ENCODE measurements at places on chromosomes 11 and 22.

- no peak for DNase-seq
These were observed 15.9 kb upstream of the CDC42EP2 start for GRCh38 chr11:65298655-65299179.

DNA sequence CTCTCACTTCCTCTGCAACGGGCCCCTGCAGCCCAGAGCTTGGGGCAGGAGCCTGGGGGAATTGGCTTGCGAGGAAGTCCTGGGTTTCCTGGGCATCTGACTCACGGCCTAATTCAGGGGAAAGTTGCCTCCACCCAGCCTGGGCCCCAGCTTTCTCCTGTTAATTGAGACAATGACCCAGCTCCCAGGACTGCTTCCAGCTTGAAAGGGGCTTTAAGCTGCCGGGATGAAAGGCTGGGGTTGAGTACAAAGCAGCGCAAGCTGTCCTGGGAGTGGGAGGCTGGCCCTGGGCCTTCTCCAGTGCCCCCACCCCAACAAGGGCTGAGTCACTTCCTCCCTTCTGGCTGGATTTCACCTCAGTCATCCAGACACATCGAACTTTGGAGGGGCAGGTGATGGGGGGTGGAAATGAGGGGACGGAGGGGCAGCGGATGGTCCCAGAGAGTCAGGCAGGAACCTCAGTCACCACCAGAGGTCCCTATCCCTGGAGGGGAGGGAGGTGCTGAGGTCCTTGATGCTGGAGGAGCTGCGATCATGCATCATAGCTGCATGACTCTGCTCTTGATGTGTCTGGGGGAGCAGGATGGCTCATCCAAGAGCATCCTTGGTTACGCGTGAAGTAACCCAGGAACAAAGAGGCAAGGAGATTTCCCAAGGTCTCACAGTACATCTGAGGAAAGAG is 30.1 kb upstream of the OAF start:
- DNase-seq, result no peak

DNA sequence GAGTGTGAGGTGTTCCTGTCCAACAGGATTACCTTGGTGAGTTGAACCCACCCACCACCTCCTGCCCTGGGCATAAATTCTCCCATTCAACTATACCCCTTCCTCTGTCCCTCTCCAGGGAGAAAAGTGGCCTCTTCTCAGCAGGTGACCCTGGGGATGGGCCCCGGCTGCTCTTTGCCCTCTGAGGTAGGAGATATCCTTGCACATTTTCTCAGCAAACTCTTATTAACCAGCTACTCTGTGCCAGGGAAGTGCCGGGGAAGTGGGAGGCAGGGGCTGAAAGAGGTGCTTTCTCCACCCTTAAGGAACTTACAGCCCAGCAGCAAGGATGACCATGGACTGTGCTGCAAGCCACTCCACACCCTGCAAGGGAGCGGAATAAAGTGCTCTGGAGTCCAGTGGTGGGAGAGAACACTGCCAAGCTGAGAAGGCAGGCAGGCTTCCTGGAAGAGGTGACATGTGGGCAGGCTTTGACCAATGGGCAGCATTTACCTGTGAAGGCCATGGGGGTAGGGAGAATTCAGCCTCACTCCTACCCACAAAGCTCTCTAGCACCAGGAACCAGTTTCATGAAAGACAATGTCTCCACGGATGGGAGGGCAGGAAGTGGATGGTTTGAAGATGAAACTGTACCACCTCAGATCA is 21.9 kb upstream of the OAF start:
- DNase-seq, result no peak

GRCh38 chr22:31091106-31091975 is 10.2 kb downstream of the SMTN start:
- no peak for DNase-seq

- DNase-seq, result no peak
These were observed 19.6 kb downstream of the BRD1 start for GRCh38 chr22:49807780-49808708.

GRCh38 chr22:46007848-46008261 is 30.9 kb upstream of the WNT7B start:
- DNase-seq, result no peak

- DNase-seq, result no peak
These were observed 11.4 kb upstream of the BRD1 start for GRCh38 chr22:49838771-49839717.

GRCh38 chr22:40533712-40534378 is 102.7 kb downstream of the MRTFA start:
- DNase-seq, result no peak

DNA sequence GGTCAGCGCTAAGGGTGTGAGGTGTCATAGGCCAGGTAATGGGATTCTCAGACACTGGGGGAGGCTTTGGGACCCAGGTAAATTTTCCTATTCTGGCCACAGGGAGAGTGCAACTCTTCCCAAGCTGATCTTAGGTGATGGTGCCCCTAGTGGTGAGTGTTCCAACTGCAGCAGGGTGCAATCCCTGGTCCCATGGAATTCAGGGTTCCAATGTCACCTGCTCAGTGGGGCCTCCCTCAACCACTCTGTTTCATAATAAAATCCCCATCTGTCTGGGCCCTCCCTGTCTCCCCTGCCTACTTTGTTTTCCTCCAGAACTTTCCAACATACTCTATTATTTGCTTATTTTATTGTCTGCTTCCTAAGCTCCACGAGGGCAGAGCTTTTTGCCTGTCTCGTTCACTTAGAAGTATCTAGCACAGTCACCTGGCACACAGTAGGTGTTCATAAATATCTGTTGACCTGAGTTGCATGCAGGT is 2.9 kb upstream of the SGSM1 start:
- peak; percentile 70 for DNase-seq

DNA sequence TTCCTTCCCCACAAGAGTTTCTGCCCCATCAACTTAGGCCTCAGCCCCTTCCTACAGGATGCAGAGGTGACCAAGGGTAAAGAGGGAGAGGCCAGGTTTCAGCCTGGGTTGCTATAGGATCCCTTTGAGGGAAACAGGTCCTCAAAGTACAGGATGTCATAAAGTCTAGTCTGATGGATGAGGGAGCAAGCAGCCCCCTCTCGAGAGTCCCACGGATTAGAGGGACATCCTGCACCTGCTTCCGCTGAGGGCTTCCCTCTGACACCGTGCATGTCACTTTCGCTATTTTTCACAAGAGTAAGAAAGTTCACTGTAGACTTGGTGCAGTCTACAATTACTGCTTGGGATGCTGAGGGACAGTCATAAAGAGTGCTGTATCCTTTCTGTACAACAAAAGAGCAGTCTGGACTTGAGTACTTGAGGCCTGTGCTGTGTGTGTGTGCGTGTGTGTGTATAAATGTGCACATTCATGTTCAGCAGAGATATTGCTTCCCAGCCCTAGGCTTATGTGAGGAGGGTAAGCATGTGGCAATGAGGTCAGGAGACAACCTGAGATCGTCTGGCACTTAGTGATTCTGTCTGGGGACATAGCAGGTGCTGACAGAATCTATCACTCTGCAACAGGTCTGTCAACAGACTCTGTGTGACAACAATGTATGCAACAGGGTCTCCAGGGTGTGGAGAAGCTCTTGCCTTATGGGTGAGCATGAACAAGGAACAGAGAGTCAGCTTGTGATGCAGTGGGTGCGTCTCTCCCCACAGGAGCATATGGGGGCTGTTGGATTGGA is 18.0 kb upstream of the CHST1 start:
- DNase-seq, result no peak

DNA sequence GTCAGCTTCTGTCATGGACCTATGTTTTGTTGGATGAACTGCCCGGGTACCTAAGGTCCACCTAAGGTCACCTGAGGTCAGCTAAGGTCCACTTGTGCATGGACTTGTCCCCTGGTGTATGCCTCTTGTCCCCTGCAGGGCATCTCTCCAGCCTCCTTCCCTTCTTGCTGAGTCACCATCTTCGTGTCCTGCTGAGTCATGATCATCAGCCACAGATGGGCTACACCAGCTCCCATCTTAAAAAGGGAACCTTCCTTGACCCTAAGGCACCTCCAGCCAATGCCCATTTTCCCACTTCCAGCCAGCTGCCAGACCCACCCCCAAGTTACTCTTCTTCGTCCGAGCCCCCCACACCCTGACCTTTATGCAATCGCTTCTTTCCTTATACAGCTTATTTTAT is 544.9 kb downstream of the TBC1D22A start:
- no peak for DNase-seq

DNA sequence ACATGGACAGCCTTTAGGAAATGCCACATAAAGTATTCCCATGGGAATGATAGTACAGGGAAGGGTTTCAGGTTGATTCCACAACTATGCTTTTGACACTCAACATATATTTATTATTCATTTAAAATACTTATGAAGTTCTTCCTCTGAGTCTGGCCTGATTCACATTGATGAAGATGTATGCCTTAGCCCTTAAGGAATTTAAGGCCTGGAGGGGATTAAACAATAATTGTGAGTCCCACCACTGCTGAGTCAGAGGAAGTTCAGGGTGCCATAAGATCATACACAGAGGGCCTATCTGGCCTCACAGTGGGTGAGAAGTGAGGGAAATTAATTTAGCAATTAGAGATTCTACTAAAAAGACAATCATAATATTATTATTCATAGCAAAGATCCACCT is 161.1 kb upstream of the SNX19 start:
- no peak for DNase-seq

DNA sequence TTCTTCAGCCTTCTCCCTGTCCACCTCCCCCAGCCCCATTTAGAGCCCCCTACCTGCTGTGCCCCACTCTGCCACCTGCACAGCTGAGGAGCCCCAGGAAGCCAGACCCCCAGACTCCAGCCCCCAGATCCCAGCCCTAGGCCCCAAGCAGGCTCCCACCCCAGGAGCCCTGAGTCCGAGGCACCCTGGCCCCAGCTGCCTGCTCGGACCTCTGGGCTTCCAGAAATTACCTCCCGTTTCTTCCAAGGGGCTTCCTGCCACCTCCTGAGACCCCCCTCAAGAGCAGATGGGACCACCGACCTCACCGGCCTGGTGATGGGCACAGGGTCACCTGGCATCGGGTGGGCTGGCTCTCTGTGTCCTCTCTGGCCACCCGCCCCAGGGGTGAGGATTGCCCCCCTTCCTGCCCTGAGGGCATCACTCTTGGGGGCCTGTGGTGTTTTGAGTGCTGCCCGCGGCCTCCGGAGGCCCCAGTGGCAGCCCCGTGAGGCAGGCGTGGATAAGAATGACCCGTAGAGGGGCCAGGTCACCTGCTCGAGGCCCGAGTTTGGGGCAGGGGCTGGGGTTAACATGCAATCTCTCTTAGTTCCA is 18.3 kb upstream of the TALDO1 start:
- DNase-seq, result no peak
